ENCODE measurements at places on chromosomes 2 and 18. TPM values are rescaled to one million over a fixed set of nuclear protein-coding genes. Genes with fewer than 3 reads are reported as not detected.

GNLY gene
- not detected for total RNA-seq

ID2 gene
- 199 TPM for total RNA-seq

LDLRAD4 gene
- 3.1 TPM for total RNA-seq

PRSS56 gene
- not detected for total RNA-seq

RESP18 gene
- not detected for total RNA-seq

RIT2 gene
- not detected for total RNA-seq

CFAP65 gene
- 0.22 TPM for total RNA-seq

NTSR2 gene
- total RNA-seq: not detected

APCDD1 gene
- total RNA-seq: 13.6 TPM

ACYP2 gene
- 12.5 TPM for total RNA-seq

SLC16A14 gene
- total RNA-seq: 2.3 TPM

SPATA3 gene
- not detected for total RNA-seq

SCTR gene
- total RNA-seq: not detected

ADNP2 gene
- 22.5 TPM for total RNA-seq

TMEM214 gene
- 68.0 TPM for total RNA-seq

ATP6V1C2 gene
- total RNA-seq: not detected

TPO gene
- total RNA-seq: not detected

BOLL gene
- not detected for total RNA-seq

LRP1B gene
- total RNA-seq: 0.13 TPM

SLC8A1 gene
- 139 TPM for total RNA-seq

RAB6C gene
- not detected for total RNA-seq

CCBE1 gene
- 49.1 TPM for total RNA-seq

LRRTM1 gene
- not detected for total RNA-seq

PTGR3 gene
- 10.7 TPM for total RNA-seq

MAP3K20 gene
- total RNA-seq: 49.7 TPM

DUSP28 gene
- total RNA-seq: 2.8 TPM

CCDC178 gene
- not detected for total RNA-seq

HOXD4 gene
- total RNA-seq: 1.6 TPM

GDF7 gene
- total RNA-seq: 0.91 TPM

EMILIN1 gene
- total RNA-seq: 113 TPM

NCKAP5 gene
- 0.13 TPM for total RNA-seq

EHD3 gene
- total RNA-seq: 10.6 TPM

NEB gene
- 0.78 TPM for total RNA-seq

BMP10 gene
- total RNA-seq: not detected

LRPPRC gene
- 65.9 TPM for total RNA-seq

TRIP12 gene
- 258 TPM for total RNA-seq

ITM2C gene
- total RNA-seq: 76.5 TPM

ANKRD30BL gene
- not detected for total RNA-seq

GPR45 gene
- total RNA-seq: not detected
